ENCODE measurements at places on chromosomes 5 and 9.

GRCh38 chr5:136275601-136276000, 82.6 kb upstream of the SMIM32 start:
- no peak for DNase-seq

GRCh38 chr5:57277085-57277484, 103.2 kb downstream of the GPBP1 start:
- no peak for DNase-seq

GRCh38 chr5:61245486-61245885, 83.2 kb upstream of the SMIM15 start:
- DNase-seq: peak; percentile 27

GRCh38 chr5:17317473-17317872, 100.0 kb downstream of the BASP1 start:
- DNase-seq: no peak

DNA sequence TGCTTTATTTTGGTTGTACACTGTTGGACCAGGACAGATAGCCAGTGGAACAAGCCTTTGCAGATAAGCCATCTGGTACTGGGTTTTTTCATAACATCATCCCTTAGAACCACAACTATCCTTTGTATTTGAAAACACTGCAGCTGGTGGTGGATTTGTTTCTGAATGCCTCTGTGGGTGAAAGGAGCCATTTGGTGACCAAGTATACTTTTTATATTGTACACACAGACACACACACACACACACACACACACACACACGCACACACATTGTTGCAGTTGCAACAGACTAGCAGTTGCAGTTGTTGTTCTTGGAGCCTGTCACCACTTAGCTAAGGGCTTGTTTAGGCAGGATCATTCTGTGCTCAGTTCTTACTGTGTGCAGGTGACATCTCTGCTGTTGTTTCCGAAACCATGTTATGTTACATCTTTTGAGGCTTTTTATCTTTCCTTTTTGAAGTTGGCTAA, 22.9 kb upstream of the CAVIN4 start:
- no peak for DNase-seq

DNA sequence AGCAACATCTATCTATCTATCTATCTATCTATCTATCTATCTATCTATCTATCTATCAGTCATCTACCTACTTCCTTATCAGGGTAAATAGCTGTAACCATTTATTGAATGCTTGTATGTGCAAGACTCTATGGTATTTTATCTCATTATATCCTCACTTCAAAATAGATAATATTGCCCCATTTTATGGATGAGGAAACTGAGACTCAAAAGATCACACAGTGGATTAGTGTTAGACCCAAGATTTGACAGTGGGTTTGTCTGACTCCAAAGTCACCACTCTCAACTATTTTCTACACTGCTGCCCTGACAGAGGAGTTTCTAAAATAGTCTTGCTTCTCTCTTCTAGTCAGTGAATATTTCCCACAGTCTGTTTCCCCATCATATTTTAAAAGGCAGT, 94.3 kb upstream of the NR3C1 start:
- no peak for DNase-seq

GRCh38 chr5:54868511-54869483, 116.6 kb downstream of the ESM1 start:
- DNase-seq: no peak

- no peak for DNase-seq
These were observed 199.0 kb downstream of the DTWD2 start for GRCh38 chr5:118789366-118789765.

DNA sequence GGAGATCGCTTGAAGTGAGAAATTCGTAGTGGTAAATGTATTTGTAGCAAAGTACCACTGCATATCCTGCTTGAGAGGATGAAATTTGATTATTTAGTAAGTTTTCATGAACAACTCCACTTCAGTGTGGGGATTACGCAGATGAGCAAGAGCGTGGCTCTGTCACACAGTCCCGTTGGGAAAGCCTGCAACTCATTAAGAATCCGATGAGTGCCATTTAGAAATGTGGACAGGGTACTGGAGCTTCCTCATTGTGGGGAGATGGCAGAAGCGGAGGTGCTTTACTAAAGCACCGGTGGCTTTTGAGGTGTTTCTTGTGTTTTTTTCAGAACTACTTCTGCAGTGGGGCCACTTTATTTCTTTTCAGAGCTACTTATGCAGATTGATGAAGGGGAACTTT, 1.4 kb downstream of the TJP2 start:
- no peak for DNase-seq
